ENCODE measurements at places on chromosomes 4 and X.

DNA sequence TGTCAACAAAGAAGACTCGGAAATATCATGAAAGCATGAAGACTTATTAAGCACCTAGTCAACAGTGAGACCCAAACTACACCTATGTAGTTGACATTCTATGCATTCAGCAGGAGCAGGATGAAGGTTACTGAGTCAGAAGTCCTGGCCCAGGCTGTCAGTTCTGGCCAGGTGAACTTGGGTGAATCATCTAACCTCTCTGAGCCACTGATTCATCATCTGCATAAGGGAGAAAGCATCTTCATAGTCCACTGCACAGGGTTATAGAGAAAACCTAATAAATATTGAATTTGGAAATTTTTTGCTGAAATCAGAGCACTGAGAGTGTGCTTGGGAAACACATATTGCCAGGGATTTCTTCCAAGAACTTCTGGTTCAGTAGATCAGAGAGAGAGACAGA, 296.0 kb upstream of the SFRP2 start:
- DNase-seq = no peak

DNA sequence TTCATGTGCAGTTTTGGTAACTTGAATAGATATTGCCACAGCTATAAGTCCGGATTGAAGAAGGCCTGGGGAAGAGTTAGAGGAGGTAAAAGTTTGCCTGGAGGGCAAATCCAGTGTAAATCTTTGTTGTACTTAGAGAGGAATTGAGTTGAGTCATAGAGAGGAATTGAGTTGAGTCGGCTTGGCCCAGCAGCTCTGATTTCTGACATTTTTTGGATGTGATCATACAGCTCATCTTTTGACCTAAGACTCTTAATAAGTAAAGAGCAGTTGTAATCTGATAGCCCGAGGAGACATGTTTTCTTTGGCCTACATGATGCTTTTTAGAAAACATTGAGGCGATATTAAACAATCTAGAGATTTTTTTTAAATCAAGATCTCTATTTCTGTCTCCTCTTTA, 3.9 kb downstream of the KIT start:
- DNase-seq = peak; percentile 63

- no peak for DNase-seq
Measured at GRCh38 chr4:86965019-86965976, 30.5 kb downstream of the AFF1 start.

- DNase-seq = no peak
Measured at GRCh38 chrX:1596676-1597344, 5.4 kb downstream of the AKAP17A start.

DNA sequence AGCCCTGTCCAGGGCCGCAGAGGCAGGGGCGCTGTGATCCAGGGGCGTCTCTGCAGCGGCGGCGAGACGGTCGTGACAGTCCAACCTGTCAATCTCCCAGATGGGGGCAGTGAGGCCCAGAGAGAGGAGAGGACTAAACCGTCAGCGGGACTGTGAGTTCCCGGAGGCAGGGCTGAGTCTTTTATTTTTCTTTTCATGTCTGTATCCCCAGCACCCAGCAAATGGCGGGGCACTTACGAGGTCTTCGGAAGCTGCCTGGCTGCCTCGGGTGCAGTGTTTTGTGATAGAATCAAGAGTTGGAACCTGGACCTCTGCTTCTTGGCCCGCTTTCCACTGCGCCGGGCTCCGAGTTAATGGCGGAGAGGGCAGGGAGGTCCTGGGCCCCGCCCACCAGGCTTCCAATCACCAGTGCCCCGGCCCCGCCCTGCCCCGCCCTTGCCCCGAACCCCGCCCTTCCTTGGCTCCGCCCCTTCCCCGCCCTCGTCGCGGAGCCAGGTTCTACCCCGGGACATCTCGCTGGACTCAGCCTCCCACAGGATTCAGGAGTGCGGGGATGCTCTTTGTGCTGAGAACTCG, 35.3 kb upstream of the GRPEL1 start:
- DNase-seq = peak; percentile 91

DNA sequence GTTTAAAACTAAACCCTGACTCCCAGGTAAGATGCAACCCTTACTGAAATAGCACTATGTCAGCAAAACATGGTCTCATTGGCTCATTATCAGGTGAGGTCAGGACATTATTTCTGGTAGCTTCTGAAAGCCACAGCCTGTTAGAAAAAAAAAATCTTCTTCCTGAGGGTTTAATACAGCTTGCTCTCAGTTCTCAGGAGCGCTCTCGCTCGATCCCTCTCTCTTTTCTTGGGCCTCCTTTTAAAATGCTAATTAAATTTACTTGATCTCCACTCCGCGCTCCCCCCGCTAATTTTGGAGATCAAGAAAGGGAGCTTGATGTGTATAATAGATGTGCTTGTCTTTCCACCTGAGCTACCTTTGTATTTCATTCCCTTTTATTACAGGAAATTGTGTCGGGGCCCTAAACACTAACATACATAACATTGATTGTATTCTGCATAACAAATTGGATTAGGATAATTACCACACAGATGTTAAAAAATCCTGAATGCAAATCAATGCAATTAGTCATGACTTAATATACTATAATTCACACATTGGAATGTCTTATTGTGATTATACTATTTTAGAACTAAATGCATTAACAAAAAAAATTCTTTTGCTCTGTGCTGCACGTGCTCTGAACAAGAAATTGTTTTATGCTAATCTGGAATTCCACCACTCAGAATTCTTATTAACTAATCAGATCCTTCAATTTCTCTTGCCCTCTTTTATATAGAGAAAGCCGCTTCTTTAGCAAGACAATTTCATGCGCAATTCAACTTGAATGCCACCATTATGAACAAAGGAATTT, 101.6 kb upstream of the TEX13D start:
- no peak for DNase-seq

- no peak for DNase-seq
Measured at GRCh38 chrX:49977319-49978090, 55.1 kb downstream of the CLCN5 start.

DNA sequence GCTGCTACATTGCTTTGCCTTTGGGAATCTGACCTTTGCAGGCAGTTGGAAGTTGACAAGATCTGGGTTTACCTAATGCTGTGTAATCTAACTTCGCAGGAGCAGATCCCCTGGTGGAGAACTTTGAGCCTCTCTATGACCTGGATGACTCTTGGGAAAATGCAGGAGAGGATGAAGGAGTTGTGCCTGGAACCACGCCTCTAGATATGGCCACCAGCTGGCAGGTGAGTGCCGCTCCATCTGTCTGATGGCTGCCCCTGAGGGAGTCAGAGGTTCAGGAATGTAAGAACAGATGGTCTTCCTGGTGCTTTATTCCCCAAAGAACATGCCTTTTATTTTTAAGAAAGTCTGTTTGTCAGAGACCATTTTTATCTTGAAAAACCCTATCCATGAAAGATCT, 109.3 kb downstream of the NFKB1 start:
- DNase-seq = no peak
